ENCODE measurements at places on chromosomes 7 and 10.

- no peaks in the 10 kb centered on the region for H3K4me1 ChIP-seq
- no peaks in the 10 kb centered on the region for H3K36me3 ChIP-seq
- H3K4me3 ChIP-seq = no peak overlapping the region
- DNase-seq = no peak
- no peak overlapping the region for H3K27ac ChIP-seq
Observed at GRCh38 chr7:110650328-110650727, 440.6 kb upstream of the LRRN3 start.

- DNase-seq = no peak
- no peak overlapping the region for H3K27ac ChIP-seq
- no peak overlapping the region for H3K4me3 ChIP-seq
- no peaks in the 10 kb centered on the region for H3K27me3 ChIP-seq
Observed at GRCh38 chr7:32336726-32337125, 153.5 kb downstream of the LSM5 start.

DNA sequence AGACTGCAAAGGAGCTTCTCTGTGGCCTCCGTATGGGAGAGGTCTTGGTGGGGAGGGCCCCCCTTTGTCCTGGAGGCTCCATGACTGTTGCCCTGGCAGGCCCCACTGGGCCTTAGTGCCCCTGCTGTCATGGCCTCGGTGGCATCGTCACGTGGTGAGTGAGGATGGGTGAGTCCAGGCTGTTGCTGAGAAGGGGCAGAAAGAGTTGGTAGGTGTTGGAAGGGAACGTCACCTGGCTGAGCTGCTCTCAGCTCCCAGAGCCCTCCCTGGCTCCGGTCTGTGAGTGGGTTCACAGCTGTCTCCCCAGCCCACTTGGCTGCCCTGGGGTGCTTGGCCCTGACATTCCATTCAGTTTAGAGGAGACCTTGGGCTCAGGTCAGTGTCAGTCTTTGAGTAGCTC, 16.1 kb downstream of the SFRP5 start:
- no peak overlapping the region for H3K4me3 ChIP-seq
- H3K27ac ChIP-seq = no peak overlapping the region
- no peak for DNase-seq
- H3K27me3 ChIP-seq = peaks cover 2% of the 10 kb centered on the region
- no peaks in the 10 kb centered on the region for H3K4me1 ChIP-seq

DNA sequence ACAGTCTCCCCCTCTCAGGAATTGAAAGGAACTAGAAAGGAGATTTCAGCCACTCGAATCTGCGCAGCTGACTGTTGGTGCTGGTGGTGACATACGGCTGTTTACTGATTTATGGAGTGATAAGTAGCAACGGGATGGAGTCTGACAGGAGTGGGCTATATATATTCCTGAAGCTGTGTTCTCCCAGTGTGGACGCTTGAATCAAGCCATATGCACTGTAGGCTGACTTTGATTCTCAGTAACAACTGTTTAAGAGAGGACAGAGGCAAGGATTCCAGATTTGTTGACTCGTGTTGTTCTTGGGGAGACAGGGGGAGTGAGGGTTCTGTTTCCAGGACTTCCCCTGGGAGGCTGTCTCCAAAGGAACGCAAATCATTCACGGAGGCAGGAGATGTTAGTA, 260.1 kb upstream of the AUTS2 start:
- no peaks in the 10 kb centered on the region for H3K4me1 ChIP-seq
- no peak for DNase-seq
- no peaks in the 10 kb centered on the region for H3K36me3 ChIP-seq

DNA sequence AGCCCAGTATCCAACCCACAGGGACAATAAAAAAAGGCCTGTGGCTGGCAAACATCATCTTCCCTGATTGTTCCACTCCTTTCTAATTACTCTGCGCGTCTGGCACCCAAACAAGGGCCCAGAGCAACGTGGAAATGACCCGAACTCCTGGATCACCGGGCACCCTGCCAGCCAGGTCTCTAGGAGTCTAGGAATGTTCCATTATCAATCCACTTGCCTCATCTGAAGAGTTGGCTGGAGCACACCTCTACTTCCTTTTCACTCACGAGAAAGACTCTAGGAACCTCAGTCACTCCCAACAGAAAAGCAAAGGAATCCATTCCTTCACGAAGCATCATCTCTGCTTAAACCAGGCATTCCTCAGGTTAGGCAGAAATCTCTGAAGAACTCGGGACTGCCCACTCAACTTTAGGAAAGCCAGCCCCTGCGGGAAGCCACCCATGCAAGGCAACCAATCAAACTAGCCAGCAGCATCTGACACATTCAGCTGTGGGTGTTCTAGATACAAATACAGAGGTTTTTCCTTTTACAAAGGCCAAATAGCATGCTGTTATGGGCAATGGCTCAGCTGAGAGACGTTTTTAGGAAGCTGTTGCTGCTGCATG, 37.7 kb downstream of the ATXN7L1 start:
- DNase-seq = no peak
- peaks cover 14% of the 10 kb centered on the region for H3K4me1 ChIP-seq
- no peak overlapping the region for H3K4me3 ChIP-seq
- H3K36me3 ChIP-seq = peaks cover 3% of the 10 kb centered on the region
- H3K27ac ChIP-seq = no peak overlapping the region
- H3K27me3 ChIP-seq = peaks cover 2% of the 10 kb centered on the region

DNA sequence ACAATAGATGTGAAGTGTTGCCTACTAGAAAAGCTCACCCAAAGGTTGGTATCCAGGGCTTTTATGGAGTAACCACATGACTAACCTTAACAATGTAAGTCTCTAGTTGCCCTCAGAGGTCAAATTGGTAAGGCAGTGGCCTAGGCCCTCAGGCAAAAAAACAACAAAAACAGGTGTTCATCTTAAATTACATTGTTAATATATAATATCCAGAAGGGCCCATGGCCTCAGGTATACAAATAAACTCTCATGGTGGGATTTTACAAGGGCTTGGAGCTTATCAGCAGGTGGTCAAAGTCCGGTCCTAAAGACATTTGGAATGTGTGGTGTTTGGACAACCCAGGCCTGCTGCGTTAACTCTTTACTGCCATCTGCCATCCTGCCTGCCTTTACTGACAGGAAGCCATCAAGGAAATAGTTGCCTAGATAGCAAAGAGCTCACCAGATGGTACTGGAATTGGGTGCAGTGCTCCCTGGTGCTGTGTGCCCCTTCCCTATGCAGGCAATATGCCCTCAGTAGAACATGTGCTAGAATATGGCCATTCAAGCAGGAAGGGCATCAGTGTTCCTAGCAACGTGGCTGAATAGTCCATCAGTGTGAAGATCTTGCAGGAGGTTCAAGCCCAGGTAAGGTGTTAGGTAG, 36.2 kb downstream of the TOMM7 start:
- no peak overlapping the region for H3K4me3 ChIP-seq
- H3K4me1 ChIP-seq = peaks cover 3% of the 10 kb centered on the region
- no peaks in the 10 kb centered on the region for H3K36me3 ChIP-seq
- H3K27me3 ChIP-seq = peaks cover 3% of the 10 kb centered on the region
- no peak overlapping the region for H3K27ac ChIP-seq
- DNase-seq = no peak

GRCh38 chr7:37815671-37816371, 32.6 kb upstream of the NME8 start:
- H3K36me3 ChIP-seq = no peaks in the 10 kb centered on the region
- no peaks in the 10 kb centered on the region for H3K4me1 ChIP-seq
- no peaks in the 10 kb centered on the region for H3K27me3 ChIP-seq
- DNase-seq = no peak

DNA sequence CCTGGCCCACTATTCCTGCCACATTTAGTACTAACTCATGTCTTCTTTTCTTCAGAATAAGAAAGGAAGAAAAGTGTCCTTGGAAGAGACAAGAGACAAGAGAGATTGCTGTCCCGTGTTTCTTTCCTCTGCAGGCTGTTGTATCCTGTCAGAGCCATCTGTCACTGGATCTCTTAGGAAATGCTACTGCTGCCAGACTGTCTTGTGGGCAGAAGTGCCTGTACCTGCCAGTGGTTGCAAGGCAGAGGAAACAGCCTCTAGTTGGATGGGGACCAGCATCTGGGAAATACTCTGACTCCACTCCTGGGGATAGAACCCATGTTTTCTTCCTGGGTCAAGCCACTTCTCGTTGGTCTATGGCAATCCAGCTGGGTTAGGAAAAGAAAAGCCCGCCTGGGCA, 16.7 kb upstream of the MAP3K8 start:
- no peak overlapping the region for H3K4me3 ChIP-seq
- H3K36me3 ChIP-seq = no peaks in the 10 kb centered on the region
- H3K27ac ChIP-seq = no peak overlapping the region

GRCh38 chr7:8436965-8437364, 3.6 kb downstream of the NXPH1 start:
- peaks cover 11% of the 10 kb centered on the region for H3K36me3 ChIP-seq
- H3K4me1 ChIP-seq = peaks cover 30% of the 10 kb centered on the region
- H3K27me3 ChIP-seq = peaks cover 41% of the 10 kb centered on the region
- H3K4me3 ChIP-seq = no peak overlapping the region
- H3K27ac ChIP-seq = no peak overlapping the region
- DNase-seq = peak; percentile 77

DNA sequence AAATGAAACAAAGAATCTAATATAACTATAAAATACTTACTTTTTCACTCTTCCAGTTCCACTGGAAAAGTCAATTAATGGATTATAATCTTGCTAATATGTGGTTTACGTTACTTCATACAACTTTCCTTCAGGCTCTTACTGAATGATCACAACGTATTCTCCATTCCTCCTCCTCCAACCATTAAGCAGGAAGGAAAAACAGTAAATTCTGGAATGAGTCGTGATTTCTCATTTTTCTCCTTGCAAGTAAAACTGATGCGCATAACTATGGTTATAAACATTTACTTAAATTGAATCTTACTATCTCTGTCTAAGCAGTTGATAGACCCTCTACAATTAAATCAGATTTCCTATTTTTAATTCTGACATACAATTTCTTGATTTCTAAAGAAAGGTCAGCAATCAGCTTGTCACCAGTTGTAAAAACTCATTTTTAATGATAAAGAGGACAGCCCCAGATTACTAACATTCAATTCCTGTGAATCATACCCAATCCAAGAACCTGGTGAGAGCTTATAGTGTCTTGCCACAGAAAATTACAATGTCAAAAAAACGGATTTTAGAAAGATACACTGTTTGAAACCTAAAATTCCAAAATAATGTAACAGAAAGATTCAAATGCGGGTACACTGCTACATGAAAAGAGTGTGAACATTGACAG, 64.3 kb downstream of the EZH2 start:
- H3K36me3 ChIP-seq = peaks cover 4% of the 10 kb centered on the region
- peaks cover 4% of the 10 kb centered on the region for H3K27me3 ChIP-seq
- no peak overlapping the region for H3K4me3 ChIP-seq
- no peak for DNase-seq

Data from endothelial cell (in vitro differentiated cells).